ENCODE measurements at places on chromosomes 16 and 17.

- DNase-seq, result no peak
Observed at GRCh38 chr17:64057701-64058263, 37.3 kb upstream of the ICAM2 start.

DNA sequence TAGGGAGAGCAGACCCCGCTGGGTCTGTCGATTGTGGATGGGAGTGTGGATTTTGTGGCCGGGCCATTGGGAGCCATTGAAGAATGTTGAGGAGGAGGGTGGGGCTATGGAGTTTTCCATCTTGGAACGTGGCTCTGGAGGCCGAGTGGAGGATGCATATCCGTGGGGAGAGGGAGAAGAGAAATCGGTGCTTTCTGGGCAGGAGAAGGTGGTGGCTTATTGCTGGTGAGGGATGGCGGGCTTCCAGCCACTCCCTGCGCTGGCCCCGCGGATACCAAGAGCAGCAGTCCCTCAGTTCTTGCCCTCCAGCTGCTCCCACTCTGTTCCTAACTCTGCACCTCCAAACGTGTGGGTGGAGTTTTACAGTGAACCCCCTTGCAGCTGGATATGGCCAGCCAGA lies 162.4 kb downstream of the CMIP start:
- no peak for DNase-seq

GRCh38 chr17:28053044-28053670 lies 10.7 kb downstream of the NLK start:
- no peak for DNase-seq

GRCh38 chr17:38600416-38600815 lies 5.3 kb downstream of the SRCIN1 start:
- DNase-seq, result no peak

- no peak for DNase-seq
Observed at GRCh38 chr16:15749371-15749770, 99.3 kb downstream of the NDE1 start.

DNA sequence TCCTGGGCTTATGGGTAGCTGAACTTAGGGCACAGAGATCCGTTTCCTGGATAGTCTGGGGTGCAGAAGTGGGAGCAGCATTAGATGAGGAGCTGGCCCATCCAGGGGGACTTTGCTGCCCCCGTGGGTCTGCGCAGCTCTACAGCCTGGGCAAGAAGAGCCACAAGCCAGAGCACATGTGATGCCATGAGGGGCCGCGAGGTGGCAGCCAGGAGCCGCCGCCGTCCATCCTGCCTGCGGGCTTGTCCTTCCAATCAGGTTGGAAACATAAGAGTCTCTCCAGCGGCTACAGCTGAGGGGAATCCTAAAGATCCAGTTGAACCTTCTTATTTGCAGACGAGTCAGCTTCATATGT lies 21.9 kb downstream of the C1QTNF1 start:
- DNase-seq, result peak; percentile 94

DNA sequence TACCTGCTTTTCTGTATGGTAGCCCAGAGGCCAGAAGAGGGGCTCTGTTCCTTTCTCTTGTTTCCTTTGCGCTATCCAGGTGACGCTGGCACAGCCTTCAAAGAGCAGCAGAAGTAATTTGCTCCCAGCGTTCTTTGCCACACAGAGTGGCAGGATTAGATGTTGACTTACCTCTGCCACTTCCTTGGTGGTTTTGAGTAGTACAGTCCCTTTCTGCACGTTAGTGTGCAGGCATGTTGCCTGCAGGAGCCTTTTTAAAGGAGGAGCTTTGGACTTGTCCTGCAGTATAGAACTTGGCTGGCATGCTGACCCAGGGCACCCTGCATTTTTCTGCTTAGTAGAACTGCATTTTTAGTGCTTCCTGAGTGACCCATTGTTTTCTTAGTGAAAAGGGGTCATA lies at the start of gene ABCC11:
Gene ABCC11 (minus strand): TSS at position 229 of the 400 bp plus-strand sequence. CDS start 15,618 bp downstream, outside the sequence.
- no peak for DNase-seq

GRCh38 chr16:14302399-14303181 lies 231.5 kb downstream of the MRTFB start:
- DNase-seq, result peak; percentile 61

DNA sequence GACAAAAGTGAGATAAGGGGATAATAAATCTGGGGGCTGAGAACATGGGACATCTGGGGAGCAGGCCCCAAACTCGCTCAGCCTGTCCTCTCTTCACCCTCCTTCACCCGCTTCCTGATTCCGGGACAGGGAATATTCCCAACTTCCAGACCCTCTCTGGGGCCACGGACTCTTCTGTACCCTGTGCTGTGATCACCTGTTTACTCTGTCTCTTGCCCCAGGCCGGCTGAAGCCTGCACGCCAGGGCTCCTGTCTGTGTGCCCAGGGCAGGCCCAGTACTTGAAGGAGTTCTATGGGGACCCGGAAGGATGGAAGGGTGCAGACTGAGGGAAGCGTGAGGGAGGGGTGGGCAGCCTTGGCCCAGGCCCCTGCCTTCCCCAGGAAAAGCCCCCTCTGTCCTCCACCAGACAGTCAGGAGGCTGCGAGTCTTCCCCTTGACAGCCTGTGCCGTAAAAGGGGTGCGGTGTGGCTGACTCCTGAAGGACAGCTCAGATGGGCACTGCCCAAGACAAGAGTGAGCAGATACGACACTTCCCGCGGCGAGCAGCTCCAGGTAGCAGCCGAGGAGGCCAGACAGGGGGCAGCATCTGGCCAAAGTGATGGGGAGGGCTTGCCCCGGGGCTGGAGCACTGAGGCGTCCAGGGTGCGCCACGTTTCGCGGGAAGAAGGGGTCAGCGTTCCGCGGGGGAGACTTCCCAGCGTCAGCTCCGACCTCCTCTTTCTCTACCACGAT lies 1.0 kb upstream of the CCNF start:
- peak; percentile 82 for DNase-seq

DNA sequence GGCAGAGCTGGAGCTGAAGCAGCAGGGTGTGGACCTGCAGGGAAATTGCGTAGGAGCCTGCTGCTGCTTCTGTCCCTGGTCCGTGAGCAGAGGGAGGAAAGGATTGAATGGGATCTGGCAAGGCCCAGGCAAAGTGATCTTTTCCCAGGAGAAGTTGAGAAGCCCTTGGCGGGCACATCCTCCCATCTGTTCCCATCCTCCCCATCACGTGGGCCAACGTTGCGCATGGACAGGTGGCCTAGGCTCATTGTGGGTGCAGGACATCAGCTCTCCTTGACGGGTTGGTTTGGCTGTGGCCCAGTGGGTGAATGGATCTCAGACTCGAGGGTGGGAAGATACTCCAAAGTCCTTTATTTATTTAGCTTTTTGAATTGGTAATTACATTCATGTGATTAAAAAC lies 29.4 kb upstream of the POLR3E start:
- no peak for DNase-seq

- no peak for DNase-seq
Observed at GRCh38 chr16:56506941-56507340, 12.9 kb downstream of the BBS2 start.

DNA sequence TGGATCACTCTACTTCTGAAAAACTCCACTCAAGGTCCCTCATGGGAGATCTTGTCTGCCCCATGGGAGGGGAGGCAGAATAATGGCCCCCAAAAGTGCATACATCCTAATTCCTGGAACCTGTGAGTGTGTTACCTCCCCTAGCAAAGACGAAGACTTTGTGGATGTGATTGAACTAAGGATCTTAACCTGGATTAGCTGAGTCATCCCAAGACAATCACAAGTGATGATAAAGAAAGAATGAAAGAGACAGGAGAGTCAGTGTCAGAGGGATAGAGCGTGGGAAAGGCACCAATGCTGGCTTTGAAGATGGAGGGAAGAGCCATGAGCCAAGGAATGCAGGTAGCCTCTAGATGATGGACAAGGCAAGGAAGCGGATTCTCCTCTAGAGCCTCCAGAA lies 374.7 kb upstream of the DYNLRB2 start:
- no peak for DNase-seq

GRCh38 chr17:67993998-67994361 lies 2.3 kb downstream of the C17orf58 start:
- DNase-seq, result no peak

DNA sequence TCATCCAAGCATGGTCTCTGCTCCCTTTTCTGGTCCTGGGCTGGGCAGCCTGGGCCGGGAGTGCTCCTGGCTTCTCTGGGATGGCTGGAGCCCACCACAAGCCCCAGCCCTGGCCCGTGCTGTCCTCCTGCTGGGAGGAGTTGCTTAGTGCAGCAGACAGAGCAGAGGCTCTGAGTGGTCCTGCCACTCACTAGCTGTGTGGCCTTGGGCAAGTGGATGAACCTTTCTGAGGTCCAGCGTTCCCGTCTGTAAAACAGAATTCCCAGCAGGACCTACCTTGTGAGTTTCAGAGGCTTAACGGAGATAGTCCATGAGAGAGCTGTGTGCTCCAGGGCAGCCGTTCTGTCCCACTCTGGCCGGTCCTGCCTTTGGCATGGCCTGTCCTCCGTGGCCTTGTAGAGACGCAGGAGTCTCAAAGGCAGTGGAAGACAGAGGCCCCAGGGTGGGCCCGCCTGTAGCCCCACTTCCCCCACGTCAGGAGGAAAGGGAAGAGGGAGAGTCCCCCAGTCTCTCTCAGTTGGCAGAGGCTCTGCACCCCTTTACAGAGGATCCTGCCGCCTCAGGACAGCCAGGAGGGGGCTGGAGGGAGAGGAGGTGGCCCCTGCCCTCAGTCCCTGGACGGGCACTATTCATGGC lies 7.8 kb downstream of the MYO15B start:
- peak; percentile 67 for DNase-seq

DNA sequence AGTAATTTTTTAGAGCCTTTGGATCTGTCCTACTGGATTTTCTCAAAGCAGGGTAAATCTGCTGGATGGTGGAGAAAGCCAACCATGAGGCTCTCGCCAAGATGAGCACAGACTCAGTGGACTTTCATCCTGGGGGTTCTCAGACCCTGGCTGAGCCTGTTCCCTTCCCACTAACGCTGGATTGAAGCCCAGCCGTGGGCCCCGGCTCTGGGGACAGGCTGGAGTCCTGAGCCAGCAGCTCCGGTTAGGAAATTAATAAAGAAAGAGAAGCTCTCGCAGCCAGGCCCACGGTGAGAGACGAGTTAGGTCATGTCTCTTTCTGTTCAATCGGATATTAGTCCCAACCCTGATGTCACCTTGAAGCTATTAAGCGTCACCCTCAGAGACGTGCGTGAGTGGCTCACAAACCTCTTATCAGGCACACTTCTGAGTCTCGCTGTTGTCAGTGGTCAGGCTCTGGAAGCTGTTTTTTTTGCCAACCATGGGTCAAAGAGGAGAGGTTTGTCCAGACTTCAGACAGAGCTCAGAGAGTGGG lies 27.1 kb downstream of the MEOX1 start:
- DNase-seq, result peak; percentile 69

GRCh38 chr16:588639-588888 lies 1.3 kb upstream of the RAB40C start:
- DNase-seq, result peak; percentile 75

- no peak for DNase-seq
Observed at GRCh38 chr16:88927010-88927409, 50.0 kb downstream of the CBFA2T3 start.

DNA sequence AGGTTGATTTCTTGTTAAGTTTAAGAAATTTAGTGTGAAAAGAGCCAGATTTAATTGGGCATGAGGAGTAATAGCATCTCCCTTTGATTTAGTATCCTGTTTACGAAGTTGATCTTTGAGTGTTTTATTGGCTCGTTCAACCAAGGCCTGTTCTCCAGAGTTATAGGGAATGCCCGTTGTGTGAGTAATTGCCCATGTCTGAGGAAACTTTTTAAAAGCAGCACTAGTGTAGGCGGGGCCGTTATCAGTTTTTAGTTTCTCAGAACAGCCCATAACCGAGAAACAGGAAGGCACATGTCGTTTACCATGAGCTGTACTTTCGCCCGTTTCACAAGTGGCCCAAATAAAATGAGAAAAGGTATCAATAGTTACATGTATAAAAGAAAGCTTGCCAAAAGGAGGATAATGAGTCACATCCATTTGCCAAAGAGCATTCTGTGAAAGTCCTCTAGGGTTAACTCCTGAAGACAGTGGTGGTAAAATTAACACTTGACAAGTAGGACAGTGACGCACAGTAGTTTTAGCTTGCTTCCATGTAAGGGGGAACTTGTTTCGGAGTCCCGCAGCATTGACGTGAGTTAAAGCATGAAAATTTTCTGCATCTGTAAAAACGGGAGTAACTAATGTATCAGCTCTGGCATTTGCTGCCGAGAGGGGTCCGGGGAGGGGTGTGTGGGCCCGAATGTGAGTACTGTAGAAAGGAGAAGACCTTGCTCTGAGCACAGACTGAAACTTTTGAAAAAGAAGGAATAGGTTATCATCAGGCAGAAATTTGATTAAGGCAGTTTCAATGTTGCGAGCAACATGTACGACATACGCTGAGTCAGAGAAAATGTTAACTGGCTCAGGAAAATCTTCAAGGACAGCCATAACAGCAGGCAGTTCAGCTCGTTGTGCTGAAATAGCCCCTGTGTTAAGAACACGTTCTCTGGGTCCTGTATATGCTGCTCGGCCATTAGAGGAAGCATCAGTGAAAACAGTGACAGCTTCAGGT lies 18.5 kb upstream of the KCTD5 start:
- peak; percentile 77 for DNase-seq

DNA sequence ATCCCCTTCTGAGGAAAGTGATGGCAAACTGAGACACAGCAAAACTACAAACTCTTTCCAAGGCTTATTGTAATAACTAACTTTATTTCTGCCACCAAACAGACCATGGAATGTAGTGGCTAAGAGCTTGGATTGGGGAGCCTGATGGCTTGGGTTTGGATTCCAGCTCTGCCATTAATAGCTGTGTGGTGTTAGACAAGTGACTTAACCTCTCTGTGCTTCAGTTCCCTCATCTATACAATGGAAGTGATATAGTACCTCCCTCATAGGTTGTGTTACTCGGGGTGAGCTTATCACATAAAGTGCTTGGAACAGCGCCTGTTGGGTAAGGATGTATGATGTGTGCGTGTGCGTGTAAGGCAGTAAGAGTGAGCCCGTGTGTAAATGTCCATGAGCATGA lies 5.9 kb upstream of the RNF112 start:
- DNase-seq, result no peak

GRCh38 chr17:8994319-8994718 lies 27.0 kb upstream of the NTN1 start:
- peak; percentile 90 for DNase-seq

DNA sequence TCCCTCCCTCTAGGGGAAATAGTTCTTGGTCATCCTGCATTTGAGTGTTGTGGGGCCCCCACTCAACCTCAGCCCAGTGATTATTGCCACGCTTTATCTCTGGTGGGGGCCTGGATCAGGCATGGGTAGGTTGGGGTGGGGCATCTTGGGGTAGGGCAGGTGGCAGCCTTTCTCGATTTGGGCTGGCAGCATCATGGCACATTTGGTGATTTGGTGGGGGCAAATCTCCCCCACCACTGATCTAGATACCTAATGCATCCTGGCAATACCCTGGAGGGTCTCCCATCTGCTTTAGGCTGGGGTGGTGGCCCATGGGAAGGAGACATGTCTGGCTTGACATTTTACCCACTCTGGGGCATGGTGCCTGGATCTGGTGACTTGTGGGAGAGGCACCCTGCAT lies 40.2 kb downstream of the NLRP1 start:
- DNase-seq, result peak; percentile 42

- no peak for DNase-seq
Observed at GRCh38 chr17:46020023-46020761, 21.1 kb downstream of the STH start.

DNA sequence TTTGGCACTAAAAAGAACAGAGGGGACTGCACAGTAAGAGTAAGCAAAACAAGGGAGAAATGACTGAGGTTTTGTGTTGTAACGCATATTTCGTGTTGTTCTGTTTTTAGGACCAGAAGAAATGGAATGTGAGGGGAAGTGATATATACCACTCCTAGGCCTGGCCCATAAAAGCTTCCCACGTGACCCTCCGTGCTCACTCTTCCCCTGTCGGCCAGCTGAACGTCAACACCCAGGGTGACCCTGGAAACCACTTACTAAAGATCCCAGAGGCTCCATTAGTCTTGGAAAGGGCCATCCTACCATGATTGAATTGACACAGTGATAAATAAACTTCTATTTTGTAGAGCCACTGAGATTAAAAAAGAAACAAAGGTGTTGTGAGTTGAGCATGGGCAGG lies 79.8 kb downstream of the HELZ start:
- no peak for DNase-seq

All from islet precursor cell (in vitro differentiated cells).